T-cell (primary cell): ENCODE measurements at places on chromosomes 4 and X. TPM values are rescaled to one million over a fixed set of nuclear protein-coding genes. Genes with fewer than 3 reads are reported as not detected.

DUSP9 gene
- 0.19 TPM for total RNA-seq

DNA sequence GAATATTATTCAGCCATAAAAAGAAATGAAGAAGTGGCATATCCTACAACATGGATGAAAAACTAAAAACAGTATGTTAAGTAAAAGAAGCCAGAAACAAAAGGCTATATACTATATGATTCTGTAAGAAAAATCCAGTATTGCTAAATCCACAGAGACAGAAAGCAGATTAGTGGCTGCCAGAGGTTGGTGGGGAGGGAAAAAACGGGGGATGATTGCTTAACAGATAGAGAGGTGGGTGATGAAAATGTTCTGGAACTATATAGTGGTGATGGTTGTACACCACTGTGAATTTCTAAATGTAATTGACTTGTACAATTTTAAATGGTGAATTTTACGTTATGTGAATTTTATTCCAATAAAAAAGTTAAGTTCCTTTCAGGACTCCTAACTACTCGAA lies 157.6 kb upstream of the SH3RF1 start:
- DNase-seq, result no peak

- DNase-seq, result no peak
Observed at GRCh38 chr4:86117705-86118302, 242.0 kb downstream of the MAPK10 start.

DNA sequence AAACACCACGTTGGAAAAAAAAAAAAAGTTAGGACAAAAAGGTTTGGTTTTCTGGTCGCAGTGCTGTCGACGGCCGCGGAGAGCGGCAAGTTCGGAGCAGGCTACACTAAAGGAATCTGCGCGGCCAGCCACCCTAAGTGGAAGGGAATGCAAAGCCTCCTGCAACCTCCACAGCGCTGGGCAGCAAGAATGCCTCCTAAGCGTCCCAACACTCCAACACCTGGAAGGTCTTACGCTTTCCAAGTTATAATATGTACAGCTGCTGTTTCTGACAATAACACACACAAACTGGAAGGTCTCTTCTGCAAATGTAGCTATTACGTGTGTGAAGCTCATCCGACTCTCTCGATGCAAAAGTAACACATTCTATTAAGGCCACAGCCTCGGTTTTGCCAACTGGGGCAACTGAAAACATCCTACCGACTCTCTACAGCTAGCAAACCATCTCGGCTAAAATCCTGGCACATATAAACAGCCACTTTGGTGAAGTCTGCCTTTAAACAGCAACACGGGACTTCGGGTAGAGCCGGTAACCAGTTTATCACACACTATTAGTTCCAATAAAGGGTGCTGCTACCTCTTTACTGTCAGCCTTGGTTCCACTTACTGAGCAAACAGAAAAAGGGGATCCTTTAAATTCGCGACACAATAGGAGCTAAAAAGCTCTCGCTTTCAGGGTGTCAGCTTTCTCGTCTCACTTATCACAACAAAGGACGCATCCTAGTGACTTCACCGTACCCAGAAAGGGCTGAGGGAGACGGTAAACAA lies 895 bp downstream of the SMIM14 start:
- DNase-seq, result peak; percentile 24

- DNase-seq, result peak; percentile 53
Observed at GRCh38 chrX:120697053-120697452, 67.2 kb upstream of the C1GALT1C1 start.

DNA sequence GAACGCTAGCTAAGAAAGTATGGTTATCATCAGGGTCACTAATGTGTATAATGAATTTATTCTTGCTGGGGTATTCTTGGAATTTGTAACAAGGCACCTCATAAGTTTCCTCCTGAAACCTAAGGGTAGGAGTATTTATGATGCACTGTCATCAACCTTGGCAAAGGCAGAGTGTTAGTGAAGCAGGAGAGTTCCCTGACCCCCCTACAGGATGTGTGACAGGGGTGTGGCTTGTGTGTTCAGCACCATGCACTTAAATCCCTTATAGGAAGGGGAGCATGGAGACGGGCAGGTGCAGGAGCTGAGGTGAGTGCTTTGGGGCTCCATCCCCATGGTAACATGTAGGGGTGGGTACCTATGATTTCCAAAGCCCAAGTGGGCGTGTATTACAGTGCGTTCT lies 237.7 kb downstream of the GALNTL6 start:
- no peak for DNase-seq

DNA sequence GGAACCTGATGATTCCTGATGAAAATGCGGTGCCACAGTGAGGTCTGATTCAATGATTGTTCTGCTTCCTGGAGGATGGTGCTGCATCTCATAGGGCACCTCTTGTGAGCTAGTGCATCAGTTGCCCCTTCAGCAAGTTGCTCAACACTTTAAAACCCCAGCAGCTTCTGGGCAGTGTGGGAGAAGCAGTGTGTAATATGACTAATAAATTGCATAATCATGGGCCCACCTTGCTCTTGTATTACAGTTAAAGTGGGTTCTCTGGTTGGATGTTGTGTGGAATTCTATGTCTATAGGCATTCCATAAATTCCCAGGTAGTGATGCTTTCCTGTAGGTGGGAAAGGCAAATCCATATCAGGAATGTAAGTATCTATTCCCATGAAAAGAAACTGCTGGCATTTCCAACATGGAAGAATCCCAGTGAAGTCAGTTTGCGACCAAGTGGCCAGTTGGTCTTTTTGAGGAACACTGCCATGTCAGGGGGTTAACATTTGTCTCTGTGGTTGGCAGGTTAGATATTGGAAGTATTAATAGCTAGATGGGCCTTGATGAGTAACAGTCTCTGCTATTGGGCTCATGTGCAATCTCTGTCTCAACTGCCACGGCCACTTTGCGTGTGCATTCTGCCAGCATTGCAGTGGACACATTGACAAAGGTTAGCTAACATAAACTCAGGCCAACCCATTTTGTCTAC lies 121.1 kb upstream of the OTUD4 start:
- DNase-seq, result no peak

GRCh38 chr4:145076469-145076855 lies 21.5 kb downstream of the ANAPC10 start:
- no peak for DNase-seq

DNA sequence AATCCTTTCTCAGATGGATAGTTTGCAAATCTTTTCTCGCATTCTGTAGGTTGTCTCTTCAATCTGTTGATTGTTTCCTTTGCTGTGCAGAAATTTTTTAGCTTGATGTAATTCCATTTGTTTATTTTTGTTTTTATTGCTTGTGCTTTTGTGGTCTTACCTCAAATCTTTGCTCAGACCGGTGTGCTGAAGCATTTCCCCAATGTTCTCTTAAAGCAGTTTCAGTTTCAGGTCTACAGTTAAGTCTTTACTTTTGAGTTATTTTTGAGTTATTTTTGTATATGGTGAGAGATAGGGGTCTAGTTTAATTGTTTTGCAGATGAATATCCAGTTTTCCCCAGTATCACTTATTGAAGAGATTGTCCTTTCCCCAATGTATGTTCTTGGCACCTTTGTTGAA lies 18.2 kb upstream of the SLC25A14 start:
- no peak for DNase-seq

GRCh38 chr4:186137196-186137794 lies 32.8 kb downstream of the FAM149A start:
- no peak for DNase-seq

ZC4H2 gene
- total RNA-seq, result 11.5 TPM

GRCh38 chr4:99591757-99592156 lies 17.1 kb downstream of the MTTP start:
- no peak for DNase-seq
